ENCODE measurements at places on chromosomes 5 and 9. TPM values are rescaled to one million over a fixed set of nuclear protein-coding genes. Genes with fewer than 3 reads are reported as not detected.

Gene HTR1A
- not detected for total RNA-seq

Gene SPINK6
- not detected for total RNA-seq

Gene SH2D3C
- not detected for total RNA-seq

Gene ALDH7A1
- 132 TPM for total RNA-seq

Gene NR5A1
- 38.8 TPM for total RNA-seq

Gene NR2F1-AS1
- 2.1 TPM for total RNA-seq

Gene ANXA2R
- 0.95 TPM for total RNA-seq

Gene PCDHB8
- total RNA-seq: 0.82 TPM

Gene GLRA1
- total RNA-seq: not detected

DNA sequence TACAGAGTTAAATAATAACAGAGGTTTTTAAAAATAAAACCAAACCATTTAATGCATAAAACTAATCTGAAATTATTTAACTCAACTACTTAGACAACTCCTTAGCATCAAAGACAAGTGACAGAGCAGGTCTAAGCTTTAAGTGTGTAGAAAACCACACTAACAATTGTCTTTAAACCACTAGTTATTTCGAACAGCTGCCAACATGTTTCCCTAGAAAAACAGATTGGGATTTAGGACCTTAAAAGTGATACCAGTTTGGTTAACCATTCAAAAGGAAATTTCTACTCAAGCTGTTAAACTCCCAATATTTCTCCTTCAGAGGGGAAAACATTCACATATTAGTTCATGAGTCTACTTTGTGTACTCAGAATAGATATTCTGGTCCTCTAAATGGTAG, 208.7 kb downstream of the BNC2 start:
- H3K27me3 ChIP-seq: no peaks in the 10 kb centered on the region
- no peak for DNase-seq
- H3K27ac ChIP-seq: no peak overlapping the region

DNA sequence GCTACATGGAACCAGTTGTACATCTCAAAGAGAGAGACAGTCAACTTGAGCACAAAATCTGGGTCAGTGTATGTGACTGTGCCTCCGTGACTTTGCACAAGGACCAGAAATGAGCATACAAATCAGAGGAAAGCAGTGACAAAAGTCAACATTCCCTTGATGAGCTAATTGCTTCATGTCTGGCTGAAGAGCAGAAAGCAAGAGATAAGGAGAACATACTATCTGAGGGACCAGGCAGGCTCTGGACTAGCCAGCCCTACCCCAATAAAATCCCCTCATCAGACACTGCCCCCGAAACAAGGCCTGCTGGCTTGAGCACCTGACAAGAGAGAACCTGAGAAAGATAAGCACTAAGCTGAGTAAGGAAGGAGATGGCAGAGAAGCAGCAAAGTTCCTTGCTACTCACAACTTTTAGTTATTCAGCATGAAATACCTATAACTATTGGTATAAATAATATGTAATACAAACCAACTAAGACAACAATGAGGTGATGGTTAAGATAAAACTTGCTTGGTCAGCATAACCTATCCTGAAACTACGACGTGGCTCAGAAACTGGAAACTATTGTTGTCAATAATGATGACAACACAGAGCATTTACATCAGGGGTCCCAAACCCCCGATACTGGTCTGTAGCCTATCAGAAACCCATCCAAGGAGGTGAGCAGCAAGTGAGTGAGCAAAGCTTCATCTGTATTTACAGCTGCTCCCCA, 9.5 kb downstream of the SIL1 start:
- peaks cover 11% of the 10 kb centered on the region for H3K4me1 ChIP-seq
- 0 out of 3 replicates have a peak, but pooled peaks cover 4% of the 10 kb centered on the region for H3K36me3 ChIP-seq
- no peak overlapping the region for H3K27ac ChIP-seq
- H3K27me3 ChIP-seq: no peaks in the 10 kb centered on the region

DNA sequence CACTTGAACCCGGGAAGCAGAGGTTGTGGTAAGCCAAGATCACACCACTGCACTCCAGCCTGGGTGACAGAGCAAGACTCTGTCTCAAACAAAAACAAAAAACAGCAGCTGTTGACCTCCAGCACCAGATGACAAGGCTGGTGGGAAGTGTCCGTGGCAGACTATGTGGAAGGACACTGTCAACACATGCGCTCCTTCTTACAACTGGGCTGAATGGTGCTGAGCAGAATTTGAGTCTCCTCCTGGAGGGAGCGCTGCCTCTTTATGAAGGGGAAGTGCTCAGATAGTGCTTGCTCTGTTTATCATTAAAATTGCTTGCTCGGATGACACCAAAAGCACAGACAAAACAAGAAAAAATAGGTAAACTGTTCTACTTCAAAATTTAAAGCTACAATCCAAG, 9.2 kb upstream of the CFAP157 start:
- no peaks in the 10 kb centered on the region for H3K27me3 ChIP-seq
- no peak overlapping the region for H3K4me3 ChIP-seq

GRCh38 chr5:166961028-166961427, 1330.4 kb upstream of the WWC1 start:
- no peak overlapping the region for H3K4me3 ChIP-seq
- H3K27me3 ChIP-seq: no peaks in the 10 kb centered on the region
- no peak for DNase-seq
- H3K4me1 ChIP-seq: no peaks in the 10 kb centered on the region
- no peak overlapping the region for H3K27ac ChIP-seq
- no peaks in the 10 kb centered on the region for H3K36me3 ChIP-seq

- peak overlapping the region; percentile 38 for H3K27ac ChIP-seq
- no peak overlapping the region for H3K4me3 ChIP-seq
- H3K4me1 ChIP-seq: peaks cover 16% of the 10 kb centered on the region
- no peaks in the 10 kb centered on the region for H3K27me3 ChIP-seq
These were observed 105.0 kb downstream of the PLPP1 start for GRCh38 chr5:55429613-55430253.

DNA sequence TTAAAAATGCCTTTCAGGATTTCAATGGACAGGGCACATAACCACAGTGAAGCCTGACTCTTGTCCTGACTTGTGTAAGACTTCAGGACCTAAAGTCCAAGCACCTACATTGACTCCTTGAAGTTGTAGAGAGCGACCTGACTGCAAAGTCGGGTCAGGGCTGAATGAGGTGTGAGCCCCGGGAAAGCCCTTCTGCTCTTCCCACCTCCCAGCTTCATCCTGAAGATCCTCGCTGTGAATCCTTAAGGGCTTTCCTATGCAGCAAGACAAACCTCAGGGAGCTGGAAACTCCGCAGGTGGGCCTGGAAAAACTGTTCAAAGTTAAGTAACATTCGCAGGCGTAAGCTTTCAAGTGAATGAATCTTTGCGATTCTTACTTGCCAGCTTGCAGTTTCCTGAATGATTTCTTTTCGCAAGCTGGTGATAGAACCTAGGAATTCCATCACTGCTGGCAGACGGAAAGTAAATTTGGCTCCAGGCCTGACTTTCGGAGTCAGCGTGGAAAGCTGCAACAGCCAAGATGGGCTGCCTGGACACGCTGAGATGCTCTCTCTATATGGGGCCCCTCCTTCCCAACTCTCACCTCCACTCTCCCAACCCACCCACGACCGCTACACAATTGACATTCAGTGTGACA, 10.9 kb downstream of the SEMA5A start:
- H3K36me3 ChIP-seq: no peaks in the 10 kb centered on the region
- H3K27me3 ChIP-seq: no peaks in the 10 kb centered on the region
- no peak overlapping the region for H3K27ac ChIP-seq
- H3K4me1 ChIP-seq: no peaks in the 10 kb centered on the region

DNA sequence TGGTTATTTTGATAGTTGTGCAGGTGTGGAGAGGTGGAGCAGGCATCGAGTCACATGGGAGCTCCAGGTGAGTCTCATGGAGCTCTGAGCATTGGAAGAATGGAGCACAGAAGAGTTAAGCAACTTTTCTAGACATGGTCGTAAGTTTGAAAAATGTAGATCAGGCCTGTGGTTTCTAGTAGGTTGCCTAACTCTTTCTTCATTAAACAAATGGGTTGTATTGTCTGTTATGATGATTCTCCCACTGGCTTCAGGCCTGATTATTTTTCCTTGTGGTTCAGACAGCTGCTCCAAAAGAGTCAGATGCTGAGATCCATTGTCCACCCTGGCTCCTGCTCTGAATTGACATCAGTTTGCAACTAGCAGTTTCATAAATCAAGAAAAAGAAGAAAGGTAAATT, 80.3 kb upstream of the RPS23 start:
- H3K27me3 ChIP-seq: no peaks in the 10 kb centered on the region
- DNase-seq: no peak
- H3K27ac ChIP-seq: no peak overlapping the region
- no peaks in the 10 kb centered on the region for H3K36me3 ChIP-seq
- H3K4me1 ChIP-seq: peaks cover 63% of the 10 kb centered on the region

DNA sequence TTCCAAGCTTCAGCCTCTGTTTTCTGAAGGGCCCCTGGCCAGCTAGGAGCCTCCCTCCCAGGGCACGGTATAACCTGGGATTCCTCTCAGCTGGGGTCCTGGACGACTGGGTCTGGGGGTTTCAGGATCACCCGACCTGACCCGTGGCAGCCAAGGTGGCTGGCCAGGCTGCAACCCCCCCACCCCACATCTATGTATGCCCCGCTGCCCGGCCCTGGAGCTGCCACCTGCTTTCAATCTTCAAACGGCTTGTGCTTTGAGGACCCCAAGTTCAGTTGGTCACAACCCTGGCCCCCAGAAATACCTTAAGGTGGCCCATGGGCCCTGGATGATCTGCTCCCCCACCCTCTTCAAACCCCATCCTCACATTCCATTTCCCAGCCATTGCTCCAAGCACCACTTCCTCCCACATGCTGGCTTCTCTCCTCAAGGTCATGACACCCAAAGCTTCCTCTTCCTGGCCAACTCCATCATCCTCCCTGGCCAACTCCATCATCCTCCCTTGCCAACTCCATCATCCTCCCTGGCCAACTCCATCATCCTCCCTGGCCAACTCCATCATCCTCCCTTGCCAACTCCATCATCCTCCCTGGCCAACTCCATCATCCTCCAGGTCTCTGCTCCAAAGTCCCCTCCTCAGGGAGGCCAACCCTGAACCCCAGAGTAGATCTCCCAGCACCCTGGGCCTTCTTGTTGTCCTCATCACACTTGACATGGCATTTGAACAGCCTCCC, 17.2 kb upstream of the TTLL11 start:
- H3K36me3 ChIP-seq: no peaks in the 10 kb centered on the region
- no peak for DNase-seq

DNA sequence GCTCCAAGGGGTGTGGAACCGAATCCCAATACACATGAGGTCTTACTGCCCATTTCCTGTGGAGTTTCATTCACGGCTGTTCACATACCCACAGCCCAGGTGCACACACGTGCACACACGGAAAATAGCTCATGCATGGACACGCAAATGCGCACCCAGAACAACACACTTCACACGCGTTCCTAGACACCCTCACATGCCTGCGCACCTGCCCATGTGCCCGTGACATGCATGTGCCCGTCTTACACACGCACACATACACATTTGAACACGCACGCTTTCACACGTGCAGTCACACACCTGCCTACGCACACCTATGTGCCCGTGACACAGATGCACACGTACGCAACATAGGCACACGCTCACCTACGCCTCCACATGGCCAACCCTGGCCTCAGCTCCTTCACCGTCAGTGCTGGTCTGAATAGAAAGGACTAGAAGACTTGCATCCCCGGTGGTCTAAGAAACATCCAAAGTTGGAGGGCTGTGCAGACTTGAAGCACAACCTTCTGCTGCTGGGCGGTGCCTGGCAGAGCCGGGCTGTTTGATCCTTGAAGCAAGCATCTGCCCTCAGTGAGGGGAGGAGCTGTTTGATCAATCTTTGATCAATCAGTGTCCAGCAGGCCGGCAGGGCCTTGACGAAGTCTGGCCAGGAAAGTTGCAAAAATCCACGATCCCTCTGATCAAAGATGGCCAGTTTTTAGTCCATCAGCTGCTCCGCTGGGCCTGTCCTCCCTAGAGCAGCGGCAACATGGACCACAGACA, 164.7 kb downstream of the OLFM1 start:
- H3K27ac ChIP-seq: no peak overlapping the region
- no peaks in the 10 kb centered on the region for H3K4me1 ChIP-seq
- DNase-seq: no peak
- H3K4me3 ChIP-seq: no peak overlapping the region

DNA sequence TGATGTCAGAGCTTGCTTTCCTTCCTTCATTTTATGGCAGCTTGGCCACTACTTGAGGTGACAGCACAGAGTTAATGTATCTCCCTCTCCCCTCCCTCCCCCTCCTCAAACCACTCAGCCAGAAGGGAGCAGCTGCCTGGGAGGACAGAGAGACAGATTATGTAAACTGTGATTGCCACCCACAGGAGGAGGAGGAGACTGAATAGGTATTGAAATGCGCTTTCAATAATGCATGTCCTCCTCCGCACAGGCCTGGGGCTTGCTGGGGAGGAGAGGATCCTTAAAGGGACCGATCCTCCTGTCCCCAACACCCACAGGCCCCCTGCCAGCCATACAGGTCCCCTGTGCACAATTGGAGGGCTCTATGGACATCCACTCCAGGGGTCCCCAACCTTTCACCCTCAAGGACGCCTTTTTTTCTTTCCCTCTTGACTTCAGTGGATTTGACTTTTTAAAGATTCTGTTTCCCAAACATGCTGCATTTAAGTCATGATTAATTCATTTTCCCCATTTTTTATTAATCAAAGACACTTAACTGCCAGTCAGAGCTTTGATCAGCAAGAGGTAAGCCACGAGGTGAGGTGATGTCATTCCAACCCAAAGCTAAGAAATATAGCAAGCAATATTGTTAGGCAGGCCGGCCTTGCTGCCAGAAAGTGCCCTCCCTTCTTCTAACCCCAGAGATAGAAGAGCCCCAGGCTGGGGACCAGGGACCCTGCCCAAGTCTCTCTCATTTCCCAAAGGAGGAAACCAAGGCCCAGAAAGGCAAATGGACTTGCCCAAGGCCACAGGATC, 47.5 kb upstream of the CPLX2 start:
- H3K36me3 ChIP-seq: no peaks in the 10 kb centered on the region
- DNase-seq: no peak
- H3K27ac ChIP-seq: no peak overlapping the region
- no peaks in the 10 kb centered on the region for H3K4me1 ChIP-seq

DNA sequence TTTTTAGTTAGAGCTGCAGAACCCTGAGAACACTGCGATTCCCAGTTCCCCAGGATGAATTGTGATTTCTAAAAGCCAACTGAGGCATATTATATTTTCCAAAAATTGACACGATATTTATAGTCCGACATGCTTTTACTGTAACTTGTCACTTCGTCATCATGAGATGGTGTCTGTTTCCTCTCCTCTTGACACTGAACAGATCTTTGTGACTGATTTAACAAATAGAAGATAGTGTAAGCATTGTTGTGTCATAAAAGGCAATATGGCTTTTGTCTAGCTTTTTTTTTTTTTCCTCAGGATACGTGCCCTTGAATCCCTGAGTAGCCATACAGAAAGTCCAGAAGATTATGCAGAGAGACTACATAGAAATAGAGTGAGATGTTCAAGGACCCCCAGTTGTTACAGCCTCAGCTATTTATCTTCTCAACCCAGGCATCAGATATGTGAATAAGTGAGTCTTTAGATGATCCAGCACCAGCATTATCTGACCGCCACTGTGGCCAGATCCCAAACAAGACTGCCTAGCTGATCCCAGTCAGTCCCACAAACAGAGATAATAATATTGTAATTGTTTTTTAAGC, 27.8 kb upstream of the CCL21 start:
- no peak overlapping the region for H3K4me3 ChIP-seq
- H3K27me3 ChIP-seq: no peaks in the 10 kb centered on the region
- H3K4me1 ChIP-seq: no peaks in the 10 kb centered on the region
- DNase-seq: no peak
- no peak overlapping the region for H3K27ac ChIP-seq

- DNase-seq: no peak
- no peak overlapping the region for H3K27ac ChIP-seq
- H3K4me3 ChIP-seq: no peak overlapping the region
- no peaks in the 10 kb centered on the region for H3K36me3 ChIP-seq
- no peaks in the 10 kb centered on the region for H3K27me3 ChIP-seq
These were observed 132.6 kb downstream of the SPOCK1 start for GRCh38 chr5:137366526-137366925.

Measured in HepG2 (cell line).